ENCODE measurements at places on chromosomes 12 and 14. TPM values are rescaled to one million over a fixed set of nuclear protein-coding genes. Genes with fewer than 3 reads are reported as not detected.

GRCh38 chr14:72332046-72332445 is 399.8 kb downstream of the RGS6 start:
- no peak overlapping the region for H3K27ac ChIP-seq
- H3K27me3 ChIP-seq, result no peaks in the 10 kb centered on the region
- no peak overlapping the region for H3K4me3 ChIP-seq
- H3K4me1 ChIP-seq, result no peaks in the 10 kb centered on the region
- H3K36me3 ChIP-seq, result no peaks in the 10 kb centered on the region

P2RX2 gene
- not detected for total RNA-seq

LBHD2 gene
- total RNA-seq, result not detected

GRCh38 chr14:53306267-53306721 is 153.2 kb upstream of the DDHD1 start:
- no peaks in the 10 kb centered on the region for H3K27me3 ChIP-seq
- no peak overlapping the region for H3K27ac ChIP-seq
- peak; percentile 34 for DNase-seq
- H3K36me3 ChIP-seq, result no peaks in the 10 kb centered on the region

GRCh38 chr12:101238306-101238705 is 28.3 kb upstream of the SLC5A8 start:
- no peak overlapping the region for H3K4me3 ChIP-seq
- H3K36me3 ChIP-seq, result no peaks in the 10 kb centered on the region
- no peaks in the 10 kb centered on the region for H3K4me1 ChIP-seq

DNA sequence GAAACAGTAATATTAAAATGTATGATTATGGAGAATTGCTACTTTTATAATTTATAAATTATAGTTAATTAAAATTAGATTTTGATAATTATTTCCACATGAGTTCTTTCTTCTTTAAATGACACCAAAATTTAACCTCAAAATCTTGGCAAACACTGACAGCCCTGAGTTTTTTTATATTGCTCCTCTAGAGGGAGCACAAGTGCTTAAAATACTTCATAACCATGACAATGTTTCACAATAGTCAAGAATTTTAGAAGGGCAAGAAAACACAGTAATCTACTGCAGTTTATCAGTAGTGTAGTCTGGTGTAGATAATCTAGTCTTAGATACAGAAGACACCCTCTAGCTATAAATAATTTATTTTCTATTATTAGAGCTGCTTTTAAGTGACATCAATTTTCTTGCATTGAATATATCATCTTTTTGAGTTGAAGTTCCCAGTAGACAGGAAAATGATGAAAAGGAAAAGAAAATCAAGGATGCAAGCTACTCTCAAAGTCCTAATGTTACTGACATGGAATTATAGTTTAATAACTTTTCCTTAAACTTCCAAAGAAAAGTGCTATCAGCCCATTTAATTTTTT is 14.3 kb upstream of the PTGER2 start:
- H3K36me3 ChIP-seq, result no peaks in the 10 kb centered on the region
- H3K27ac ChIP-seq, result no peak overlapping the region
- H3K27me3 ChIP-seq, result no peaks in the 10 kb centered on the region
- peak; percentile 50 for DNase-seq

DNA sequence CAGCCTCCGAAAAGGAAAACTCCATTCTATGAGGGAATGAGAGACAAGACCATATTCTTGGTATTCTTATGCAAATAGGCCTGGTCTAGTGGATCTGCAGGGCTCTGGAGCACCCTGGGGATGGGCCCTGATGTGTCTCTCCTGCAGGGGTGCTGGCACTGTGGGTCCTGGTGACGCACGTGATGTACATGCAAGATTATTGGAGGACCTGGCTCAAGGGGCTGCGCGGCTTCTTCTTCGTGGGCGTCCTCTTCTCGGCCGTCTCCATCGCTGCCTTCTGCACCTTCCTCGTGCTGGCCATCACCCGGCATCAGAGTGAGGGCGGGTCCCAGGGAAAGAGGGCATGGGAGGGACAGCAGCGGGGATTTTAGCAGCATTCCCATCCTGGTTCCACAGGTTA is 5.8 kb downstream of the SLC48A1 start:
- peaks cover 22% of the 10 kb centered on the region for H3K36me3 ChIP-seq
- peaks cover 3% of the 10 kb centered on the region for H3K4me1 ChIP-seq
- H3K27me3 ChIP-seq, result no peaks in the 10 kb centered on the region
- no peak overlapping the region for H3K4me3 ChIP-seq
- H3K27ac ChIP-seq, result no peak overlapping the region

VPS33A gene
- total RNA-seq, result 34.4 TPM

NID2 gene
- total RNA-seq, result 0.94 TPM

- H3K4me1 ChIP-seq, result no peaks in the 10 kb centered on the region
- no peaks in the 10 kb centered on the region for H3K27me3 ChIP-seq
- no peak overlapping the region for H3K27ac ChIP-seq
- peak; percentile 38 for DNase-seq
- H3K4me3 ChIP-seq, result no peak overlapping the region
- H3K36me3 ChIP-seq, result no peaks in the 10 kb centered on the region
Observed at GRCh38 chr12:3777206-3777809, 24.4 kb upstream of the CRACR2A start.

DNA sequence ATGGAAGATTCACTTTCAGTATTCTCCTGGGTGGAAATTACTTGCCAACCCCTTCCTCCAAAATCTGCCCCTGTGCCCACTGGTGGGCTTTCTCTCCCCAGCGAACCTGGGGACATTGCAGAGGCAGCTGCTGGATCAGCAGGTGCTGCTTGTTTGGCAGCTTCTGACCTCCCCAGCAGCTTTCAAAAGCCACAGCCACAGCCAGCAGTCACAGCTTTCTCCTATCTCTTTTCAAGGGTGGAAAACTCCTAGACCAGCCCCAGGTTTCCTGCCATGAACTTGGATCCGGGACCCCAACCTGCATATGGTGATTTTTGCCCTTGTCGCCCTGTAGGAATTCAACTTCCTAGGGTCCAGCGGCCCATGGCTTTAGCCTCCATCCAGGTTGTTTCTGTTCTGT is 330.8 kb downstream of the ADAMTS20 start:
- H3K36me3 ChIP-seq, result no peaks in the 10 kb centered on the region
- H3K4me1 ChIP-seq, result no peaks in the 10 kb centered on the region
- no peaks in the 10 kb centered on the region for H3K27me3 ChIP-seq
- no peak overlapping the region for H3K27ac ChIP-seq
- H3K4me3 ChIP-seq, result no peak overlapping the region

- H3K27me3 ChIP-seq, result no peaks in the 10 kb centered on the region
- H3K4me1 ChIP-seq, result peaks cover 6% of the 10 kb centered on the region
- no peak overlapping the region for H3K4me3 ChIP-seq
- no peak for DNase-seq
- no peak overlapping the region for H3K27ac ChIP-seq
Observed at GRCh38 chr14:75417674-75418073, 10.1 kb upstream of the JDP2 start.

GRCh38 chr12:88267630-88268029 is 125.5 kb downstream of the TMTC3 start:
- no peak for DNase-seq
- no peak overlapping the region for H3K4me3 ChIP-seq
- no peaks in the 10 kb centered on the region for H3K27me3 ChIP-seq
- no peaks in the 10 kb centered on the region for H3K36me3 ChIP-seq

MGP gene
- total RNA-seq, result not detected

SOCS2 gene
- 3.1 TPM for total RNA-seq

DNA sequence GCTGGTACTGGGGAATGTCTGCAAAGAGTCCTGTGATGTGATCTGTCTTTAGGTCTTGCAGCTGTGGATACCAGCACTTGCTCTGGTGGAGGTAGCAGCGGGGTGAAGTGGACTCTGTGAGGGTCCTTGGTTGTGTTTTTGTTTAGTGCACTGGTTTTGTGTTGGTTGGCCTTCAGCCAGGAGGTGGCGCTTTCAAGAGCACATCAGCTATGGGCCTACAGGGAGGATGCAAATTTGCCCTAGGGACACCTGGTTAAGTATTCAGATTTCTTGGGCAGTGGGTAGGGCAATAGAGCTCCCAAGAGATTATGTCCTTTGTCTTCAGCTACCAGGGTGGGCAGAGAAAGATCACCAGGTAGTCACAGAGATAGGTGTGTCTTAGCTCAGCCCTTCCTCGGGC is 63.8 kb downstream of the PTGER2 start:
- no peak overlapping the region for H3K4me3 ChIP-seq
- H3K4me1 ChIP-seq, result no peaks in the 10 kb centered on the region
- no peaks in the 10 kb centered on the region for H3K36me3 ChIP-seq
- no peak overlapping the region for H3K27ac ChIP-seq

RTL1 gene
- total RNA-seq, result not detected

DNA sequence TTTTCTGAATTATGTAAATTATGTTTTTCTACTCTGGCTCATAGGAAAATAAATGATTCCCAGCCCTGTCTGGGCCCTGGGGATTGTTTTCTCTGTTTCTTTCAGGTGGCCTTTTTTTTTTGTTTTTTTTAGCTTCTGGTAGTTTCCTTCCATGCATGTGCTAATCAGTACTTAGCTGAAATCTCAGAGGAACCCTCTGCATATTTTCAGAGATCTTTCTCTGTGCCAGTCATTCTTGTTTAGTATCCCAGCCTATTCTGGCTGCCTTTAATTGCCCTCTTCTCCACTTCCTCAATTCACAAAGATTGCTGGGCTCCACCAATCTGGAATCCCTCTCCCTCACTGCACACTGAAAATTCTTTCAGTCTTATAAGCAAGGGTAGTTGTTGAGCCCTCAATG is 46.9 kb downstream of the CNOT2 start:
- H3K27me3 ChIP-seq, result no peaks in the 10 kb centered on the region
- H3K36me3 ChIP-seq, result peaks cover 8% of the 10 kb centered on the region
- DNase-seq, result no peak
- no peak overlapping the region for H3K27ac ChIP-seq
- no peak overlapping the region for H3K4me3 ChIP-seq
- H3K4me1 ChIP-seq, result no peaks in the 10 kb centered on the region

TAS2R8 gene
- total RNA-seq, result not detected

ACACB gene
- total RNA-seq, result 58.3 TPM

- H3K36me3 ChIP-seq, result no peaks in the 10 kb centered on the region
- H3K4me3 ChIP-seq, result no peak overlapping the region
- H3K27me3 ChIP-seq, result no peaks in the 10 kb centered on the region
- no peaks in the 10 kb centered on the region for H3K4me1 ChIP-seq
- no peak for DNase-seq
Observed at GRCh38 chr14:53850714-53851296, 105.8 kb downstream of the BMP4 start.

AQP5 gene
- not detected for total RNA-seq

SYCP3 gene
- total RNA-seq, result 0.87 TPM

DNA sequence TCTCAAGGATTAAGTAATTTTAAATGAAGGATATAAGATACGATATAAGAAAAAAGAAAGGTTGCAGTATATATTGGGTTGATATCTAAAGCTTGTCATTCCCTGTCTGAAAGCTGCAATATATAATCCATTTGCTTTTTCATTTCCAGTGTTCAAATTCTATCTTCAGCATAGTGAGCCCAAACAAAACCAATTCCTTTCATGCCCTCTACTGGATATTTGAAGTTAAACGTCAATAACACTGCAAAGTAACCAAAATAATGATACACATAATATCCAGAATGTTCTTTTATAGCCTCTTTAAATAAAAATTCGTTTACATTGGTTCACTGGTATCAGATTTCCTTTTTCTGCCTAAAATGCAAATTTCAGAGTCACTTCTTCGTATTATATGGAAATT is 64.5 kb upstream of the DAAM1 start:
- no peak for DNase-seq
- no peak overlapping the region for H3K4me3 ChIP-seq
- H3K27me3 ChIP-seq, result peaks cover 3% of the 10 kb centered on the region
- no peak overlapping the region for H3K27ac ChIP-seq
- no peaks in the 10 kb centered on the region for H3K4me1 ChIP-seq

Data from naive thymus-derived CD4-positive, alpha-beta T cell (primary cell).